ENCODE measurements at places on chromosomes 3 and 15.

DNA sequence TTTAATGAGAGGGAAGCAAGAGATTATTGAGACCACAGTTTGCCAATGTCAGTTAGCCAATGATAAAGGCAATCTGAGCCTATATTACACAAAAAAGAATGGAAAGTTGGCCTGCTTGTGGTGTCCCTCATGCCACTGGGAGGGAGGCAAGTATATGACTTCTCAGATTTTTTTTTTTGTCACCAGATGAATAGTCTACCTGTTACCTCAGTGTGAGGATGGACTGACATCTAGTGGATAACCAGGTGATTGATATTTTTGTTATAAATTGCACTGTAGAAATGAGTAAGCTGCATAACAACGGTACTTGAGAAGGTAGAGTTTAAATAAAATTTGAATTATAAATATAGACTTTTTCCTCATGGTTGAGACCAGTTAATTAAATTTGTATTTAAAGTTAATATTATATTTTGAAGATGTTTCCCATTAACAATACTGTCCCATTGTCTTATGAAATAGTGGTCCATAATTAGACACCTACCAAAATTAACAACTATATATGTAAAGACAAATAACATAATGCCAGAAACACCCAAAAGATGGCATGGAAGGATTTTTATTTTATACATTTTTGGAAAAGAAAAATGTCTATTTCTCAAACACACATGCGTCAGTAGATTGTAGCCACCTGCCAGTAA, 237.8 kb upstream of the GADL1 start:
- DNase-seq, result no peak

DNA sequence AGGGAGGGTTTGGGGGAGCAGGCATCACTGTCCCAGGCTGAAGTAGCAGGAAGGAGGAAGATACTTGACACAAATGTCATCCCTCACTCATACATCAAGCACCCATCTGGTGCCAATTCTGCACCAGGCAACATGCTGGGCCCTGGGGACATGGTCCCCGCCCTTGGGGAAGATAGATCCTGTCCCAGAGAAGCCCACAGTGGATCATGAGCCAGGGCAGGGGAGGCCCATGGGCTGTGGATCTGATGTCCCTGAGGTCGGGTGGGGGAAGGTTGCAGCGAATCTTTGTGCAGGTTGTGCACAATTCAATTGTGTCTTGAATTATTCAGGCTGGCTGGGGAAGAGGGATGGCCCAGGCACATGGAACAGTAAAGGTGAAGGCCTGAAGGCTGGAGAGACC, 6.4 kb upstream of the CCDC33 start:
- DNase-seq, result no peak

GRCh38 chr3:117788061-117788460, 1078.5 kb downstream of the TUSC7 start:
- no peak for DNase-seq

DNA sequence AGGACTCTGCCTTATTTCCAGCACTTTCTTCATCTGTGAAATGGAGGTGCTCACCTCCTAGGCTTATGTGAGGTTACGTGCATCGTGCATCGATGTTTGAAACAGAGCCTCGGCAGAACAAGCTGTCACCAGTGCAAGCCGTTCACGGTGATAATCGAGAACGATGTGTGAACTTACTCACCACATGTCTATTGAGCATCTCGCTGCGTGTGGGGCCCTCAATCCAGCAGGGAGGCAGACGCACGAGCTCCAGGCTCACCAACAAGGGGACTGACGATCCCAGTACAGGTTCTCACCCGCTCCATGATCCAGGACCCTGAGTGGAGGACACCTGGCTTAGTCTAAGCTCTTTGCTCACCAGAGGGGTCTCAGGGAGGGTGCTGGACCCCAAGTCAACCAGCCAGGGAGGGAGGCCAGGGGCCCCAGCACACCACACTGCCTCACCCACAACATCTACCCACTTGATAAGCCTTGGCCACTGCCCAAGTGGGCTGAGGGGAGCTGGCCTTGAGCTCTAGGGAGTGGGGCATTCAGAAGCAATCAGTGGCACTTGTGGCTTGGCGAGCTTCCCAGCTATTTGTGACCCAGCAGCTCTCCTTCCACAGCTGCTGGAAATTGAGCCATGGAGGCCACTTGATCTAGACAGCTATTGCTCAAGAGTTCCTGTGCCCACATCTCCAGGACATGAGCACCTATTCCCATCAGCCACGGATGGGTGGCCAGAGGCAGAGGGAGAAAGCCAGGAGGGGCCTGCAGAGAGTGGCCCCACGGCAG, 34.4 kb upstream of the SLC6A1 start:
- DNase-seq, result no peak

GRCh38 chr3:24316887-24317383, 177.7 kb downstream of the THRB start:
- DNase-seq, result no peak

DNA sequence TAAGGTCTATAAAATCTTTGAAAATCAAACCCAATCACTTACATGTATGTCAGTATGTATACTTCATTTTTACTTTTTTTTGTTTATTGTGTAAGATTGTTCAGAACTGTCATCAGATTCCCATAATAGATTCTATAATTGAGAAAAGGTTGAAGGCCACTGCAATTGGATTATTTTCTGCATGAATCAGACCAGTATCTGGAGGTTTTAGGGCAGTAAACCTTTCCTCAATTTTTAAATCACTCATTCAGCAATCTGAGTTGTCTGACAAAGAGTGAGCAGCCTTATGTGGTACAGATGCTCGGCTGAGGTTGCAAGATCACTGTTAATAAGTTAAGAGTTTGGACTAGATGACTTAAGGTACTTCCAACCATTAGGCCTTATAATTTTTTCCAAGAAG, 96.0 kb downstream of the TP63 start:
- DNase-seq, result no peak

- DNase-seq, result no peak
Observed at GRCh38 chr15:26806151-26806550, 33.3 kb upstream of the GABRB3 start.

DNA sequence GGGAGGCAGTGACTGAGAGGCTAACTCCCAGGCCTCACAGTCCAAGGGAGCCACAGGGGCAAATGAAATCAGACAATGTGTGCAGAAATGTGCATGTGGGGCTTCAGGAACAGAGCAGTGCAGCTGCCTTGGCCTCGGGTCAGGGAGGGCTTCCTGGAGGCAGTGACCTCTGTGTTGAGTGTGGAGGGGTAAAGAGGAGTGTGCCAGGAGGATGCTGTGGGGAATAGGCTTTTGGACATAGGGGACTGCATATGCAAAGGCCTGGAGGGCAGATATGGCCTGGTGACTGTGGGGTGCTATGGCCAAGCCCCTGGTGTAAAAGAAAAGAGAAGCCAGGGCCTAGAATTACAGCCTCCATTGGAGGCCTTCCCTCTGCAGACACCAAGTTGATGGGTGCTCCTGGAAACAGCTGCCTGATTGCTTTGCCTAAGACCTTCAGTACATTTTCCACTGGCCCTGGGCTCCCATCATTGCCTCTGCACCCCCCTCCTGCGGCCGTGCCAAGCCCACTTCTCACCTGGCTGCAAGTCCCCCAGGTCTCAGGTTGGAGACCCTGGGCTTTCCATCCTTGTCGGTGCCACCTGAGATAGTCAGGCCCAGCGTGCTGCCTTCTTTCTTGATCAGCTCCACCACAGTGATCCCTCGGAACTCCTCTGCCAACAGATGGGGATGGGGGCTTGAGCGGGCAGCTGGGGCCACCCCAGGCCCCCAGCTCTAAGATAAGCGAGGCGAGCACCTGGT, 15.1 kb downstream of the GRIP2 start:
- no peak for DNase-seq

- DNase-seq, result no peak
Observed at GRCh38 chr3:168398371-168399025, 302.8 kb upstream of the GOLIM4 start.

GRCh38 chr3:25438791-25439555, 10.9 kb downstream of the RARB start:
- no peak for DNase-seq

Measured in NCI-H1417 treated with DMSO at 0.1 percent for 48 hours (cell line).